ENCODE measurements at places on chromosomes 7 and 10.

- DNase-seq, result no peak
Observed at GRCh38 chr7:18834577-18834976, 282.9 kb downstream of the TWIST1 start.

- DNase-seq, result no peak
Observed at GRCh38 chr7:38328814-38329213, 55.4 kb upstream of the TARP start.

GRCh38 chr10:27745732-27746396, at the start of gene MKX:
TSS of gene MKX (minus strand) at chr10:27745819. CDS start at chr10:27743415, 2,404 bp downstream.
- no peak for DNase-seq

- no peak for DNase-seq
Observed at GRCh38 chr10:126081841-126082466, 185.6 kb downstream of the FANK1 start.

DNA sequence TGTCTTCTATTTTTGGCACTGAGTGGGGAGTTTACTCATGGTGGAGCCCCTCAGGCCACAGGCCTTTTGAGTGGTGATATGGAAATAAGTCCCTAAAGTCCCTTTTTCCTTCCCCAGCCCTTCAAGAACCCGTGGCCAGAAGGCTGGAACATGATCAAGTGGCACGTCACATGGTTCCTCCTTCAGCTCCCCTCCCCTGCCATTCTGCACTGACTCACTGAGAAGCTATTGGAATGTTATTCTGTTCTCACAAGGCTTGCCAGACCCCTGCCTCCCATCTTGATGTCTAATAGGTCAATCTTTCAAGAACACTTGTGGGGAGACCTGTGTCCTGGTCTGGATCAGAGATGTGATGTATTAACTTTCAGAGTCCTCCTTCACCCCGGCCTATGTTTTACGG, 279.8 kb downstream of the SEC23IP start:
- DNase-seq, result no peak

DNA sequence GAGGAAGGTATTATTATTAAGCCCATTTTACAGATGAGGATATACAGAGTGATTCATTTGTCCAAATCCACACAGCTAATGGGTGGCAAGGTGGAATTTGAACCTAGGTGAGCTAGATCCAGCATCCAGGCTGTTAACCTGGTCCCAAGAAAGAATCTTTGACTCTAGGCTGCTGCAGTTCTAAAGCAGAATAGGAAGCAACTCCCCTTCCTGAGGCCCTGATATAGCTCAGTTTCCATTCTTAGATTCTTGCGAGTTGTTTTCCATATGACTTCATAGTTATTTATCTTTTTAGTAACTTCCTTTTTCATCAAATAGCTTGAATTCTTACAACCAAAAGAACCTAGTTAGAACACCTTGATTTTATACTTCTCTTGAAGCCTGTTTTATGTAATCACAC, 24.1 kb upstream of the ZC3HAV1L start:
- no peak for DNase-seq

- DNase-seq, result no peak
Observed at GRCh38 chr7:51346126-51346525, 29.5 kb upstream of the COBL start.

- no peak for DNase-seq
Observed at GRCh38 chr10:8407501-8408021, 353.1 kb downstream of the GATA3 start.

- no peak for DNase-seq
Observed at GRCh38 chr7:67637023-67637358, 640.4 kb downstream of the TYW1 start.

DNA sequence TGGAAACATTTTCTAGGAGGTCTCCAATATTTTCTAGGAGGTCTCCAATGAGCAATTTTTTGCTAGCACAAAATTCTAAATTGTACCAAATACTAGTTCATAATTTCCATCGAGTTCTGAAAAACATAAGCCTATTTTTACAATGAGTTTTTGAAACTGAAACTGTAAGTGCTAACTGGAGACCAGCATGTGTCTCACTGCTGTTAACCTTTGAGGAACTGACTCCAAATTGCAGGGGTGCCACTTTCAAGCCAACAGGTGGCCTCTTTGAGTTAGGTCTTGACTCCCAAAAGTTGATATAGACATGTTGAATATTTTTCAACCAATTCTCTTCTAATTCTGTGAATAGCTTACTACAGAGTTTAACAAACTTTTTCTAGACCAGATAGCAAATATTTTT, 58.8 kb downstream of the CAV1 start:
- no peak for DNase-seq

- DNase-seq, result no peak
Observed at GRCh38 chr10:91689731-91690168, 56.9 kb upstream of the PPP1R3C start.

GRCh38 chr10:49228677-49229076, 40.5 kb upstream of the TMEM273 start:
- no peak for DNase-seq

- DNase-seq, result no peak
Observed at GRCh38 chr10:102422545-102423129, 2.0 kb downstream of the FBXL15 start.

GRCh38 chr10:68562661-68563570, 2.8 kb downstream of the TET1 start:
- DNase-seq, result no peak
